ENCODE measurements at places on chromosomes 4 and X. TPM values are rescaled to one million over a fixed set of nuclear protein-coding genes. Genes with fewer than 3 reads are reported as not detected.

RTL3 gene
- total RNA-seq = not detected

NLRP2B gene
- not detected for total RNA-seq

GPR173 gene
- 0.56 TPM for total RNA-seq

SMIM10 gene
- total RNA-seq = 2.8 TPM

PFKFB1 gene
- total RNA-seq = 0.54 TPM

BMP2K gene
- 19.3 TPM for total RNA-seq

PPP2R2C gene
- total RNA-seq = not detected

DCAF4L1 gene
- total RNA-seq = 0.26 TPM

IL3RA gene
- total RNA-seq = 0.29 TPM
